Transverse colon (tissue), 4 donors: ENCODE measurements at places on chromosomes 16 and 17. TPM values are rescaled to one million over a fixed set of nuclear protein-coding genes. Genes with fewer than 3 reads are reported as not detected.
A peak's percentile ranks its signal among the peaks of the same experiment; 100 is the strongest.

DNA sequence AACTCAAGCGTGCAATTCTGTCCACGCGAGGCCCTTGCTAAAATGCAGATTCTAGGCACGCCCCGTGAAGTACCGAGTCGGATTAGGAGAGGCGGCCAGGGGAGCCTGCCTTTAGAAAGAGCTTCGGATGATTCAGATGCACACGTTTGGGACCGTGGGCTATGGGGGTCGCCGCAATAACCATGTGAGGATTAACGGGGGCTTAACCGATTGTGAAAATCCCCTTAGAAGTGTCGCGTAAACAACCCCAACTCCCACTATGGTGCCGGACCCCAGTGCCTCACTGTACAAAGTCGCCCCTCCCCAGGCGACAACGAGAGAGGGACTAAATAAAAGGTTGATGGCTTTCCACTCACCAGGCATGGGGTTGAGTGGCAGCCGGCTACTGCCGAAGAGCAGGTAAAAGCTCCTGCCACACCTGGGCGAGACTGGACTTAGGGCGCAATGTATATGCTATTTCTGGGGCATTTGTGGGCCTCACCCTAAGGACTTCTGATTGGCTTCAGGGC lies 635 bp upstream of the SP2 start:
- DNase-seq: peak; percentile 60
- peak overlapping the region; percentile 98 for H3K27ac ChIP-seq
- peak overlapping the region; percentile 65 for H3K4me3 ChIP-seq
- no peaks in the 10 kb centered on the region for H3K36me3 ChIP-seq

DNA sequence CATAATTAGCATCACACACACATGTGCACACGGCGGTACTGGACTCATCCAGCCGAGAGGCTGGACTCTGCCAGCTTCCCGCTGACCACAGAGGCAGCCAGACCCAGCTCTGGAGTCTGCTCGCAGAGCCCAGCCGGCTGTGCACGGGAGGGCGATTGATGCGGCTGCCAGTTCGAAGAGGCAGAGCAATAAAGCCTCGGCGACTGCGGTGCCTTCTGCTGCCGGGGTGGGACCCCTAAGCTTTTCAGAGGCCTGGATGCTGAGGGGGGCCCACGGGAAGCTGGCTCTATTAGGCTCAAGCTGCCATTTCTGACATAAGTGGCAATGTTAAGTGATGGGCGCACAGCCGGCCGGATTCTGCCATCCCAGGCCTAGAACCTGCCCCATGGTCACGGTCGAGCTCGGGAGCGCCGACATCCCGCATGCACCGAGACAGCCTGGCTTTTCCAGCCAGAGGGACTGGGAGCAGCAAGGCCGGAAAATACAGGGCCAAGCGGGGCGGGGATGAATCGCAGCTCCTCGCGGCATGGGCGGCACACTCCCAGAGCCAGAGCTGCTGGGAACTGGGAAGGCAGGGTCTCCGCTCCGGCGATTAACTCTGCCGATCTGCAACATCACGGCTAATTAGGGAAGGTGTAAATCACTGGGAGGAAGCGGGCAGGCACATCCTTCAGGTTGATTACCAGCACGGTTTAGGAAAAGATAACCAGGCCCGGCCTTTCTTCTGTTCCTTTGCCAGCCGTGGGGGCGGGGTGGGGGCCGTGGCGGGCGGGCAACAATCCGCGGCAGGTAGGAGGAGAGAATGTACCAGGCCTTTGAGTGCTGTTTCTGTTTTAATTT lies 57.7 kb downstream of the TBC1D16 start:
- no peaks in the 10 kb centered on the region for H3K4me1 ChIP-seq
- H3K4me3 ChIP-seq: no peak overlapping the region
- H3K36me3 ChIP-seq: no peaks in the 10 kb centered on the region
- DNase-seq: no peak
- no peaks in the 10 kb centered on the region for H3K27me3 ChIP-seq

DNA sequence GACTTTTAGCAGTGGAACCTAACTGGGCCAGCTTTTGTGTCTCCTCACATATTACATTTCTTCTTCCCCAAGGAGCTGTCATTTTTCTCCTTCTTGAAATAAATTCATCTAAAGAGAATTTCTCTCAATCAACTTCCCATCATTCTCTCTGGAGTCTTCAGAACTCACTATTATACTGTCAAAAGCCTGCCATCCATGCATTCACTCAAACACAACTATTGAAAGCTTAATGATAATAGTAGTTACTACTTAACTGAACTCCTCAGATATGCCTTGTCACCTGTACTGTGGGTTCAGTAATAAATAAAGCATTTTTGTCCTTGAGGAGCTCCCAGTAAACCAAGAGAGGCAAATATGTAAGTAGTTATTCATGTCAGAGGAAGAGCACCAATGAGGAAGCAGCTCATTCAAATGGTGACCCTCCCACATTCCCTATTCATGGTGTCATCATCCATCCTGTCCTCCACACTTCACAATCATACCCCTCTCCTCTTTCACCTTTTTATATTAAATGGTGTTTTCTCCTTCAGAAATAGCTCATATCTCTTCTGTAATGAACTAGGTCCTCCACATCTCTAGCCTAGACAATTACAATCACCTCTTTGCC lies 162.6 kb downstream of the CA10 start:
- H3K4me1 ChIP-seq: no peaks in the 10 kb centered on the region
- no peak overlapping the region for H3K4me3 ChIP-seq
- DNase-seq: no peak
- no peak overlapping the region for H3K27ac ChIP-seq
- no peaks in the 10 kb centered on the region for H3K36me3 ChIP-seq

DNA sequence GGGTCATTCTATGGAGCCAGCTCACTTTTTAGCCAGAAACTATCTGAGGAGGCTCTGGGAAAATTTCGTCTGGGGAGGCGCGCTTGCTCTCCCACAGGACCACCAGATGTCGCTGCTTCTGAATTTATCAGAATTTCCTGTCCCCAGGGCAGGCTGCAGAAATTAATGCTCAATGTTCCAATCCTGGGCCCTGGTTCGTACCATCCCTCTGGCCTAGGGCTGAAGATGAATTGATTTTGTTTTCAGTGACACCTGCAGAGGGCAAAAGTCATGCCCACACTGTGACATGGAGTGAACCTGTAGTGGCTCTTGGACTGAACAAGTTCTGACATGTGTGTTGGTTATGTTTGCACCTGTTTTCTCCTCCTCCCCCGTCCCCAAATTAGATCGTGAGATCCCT lies 482.6 kb downstream of the NPIPA7 start:
- H3K36me3 ChIP-seq: no peaks in the 10 kb centered on the region
- H3K27ac ChIP-seq: no peak overlapping the region
- H3K4me1 ChIP-seq: no peaks in the 10 kb centered on the region
- DNase-seq: peak; percentile 49
- no peak overlapping the region for H3K4me3 ChIP-seq

DNA sequence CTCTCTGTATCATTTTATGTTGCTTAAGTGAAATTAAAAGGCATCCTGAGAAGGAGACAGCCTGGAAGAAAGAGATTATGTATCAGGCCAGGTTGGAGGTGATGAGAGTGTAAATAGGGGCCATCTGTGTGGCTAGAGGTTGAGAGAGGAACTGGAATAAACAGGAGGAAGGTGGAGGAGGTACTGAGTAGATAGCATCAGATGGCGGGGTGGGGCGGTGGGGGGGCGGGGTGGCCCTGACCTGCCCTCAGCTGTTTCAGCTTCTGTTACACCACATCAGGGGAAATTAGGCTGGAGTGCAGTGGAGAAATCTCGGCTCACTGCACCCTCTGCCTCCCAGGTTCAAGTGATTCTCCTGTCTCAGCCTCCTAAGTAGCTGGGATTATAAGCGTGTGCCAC lies 6.9 kb upstream of the KCNG4 start:
- no peak overlapping the region for H3K4me3 ChIP-seq
- H3K4me1 ChIP-seq: no peaks in the 10 kb centered on the region
- peaks cover 6% of the 10 kb centered on the region for H3K27me3 ChIP-seq
- H3K36me3 ChIP-seq: no peaks in the 10 kb centered on the region
- no peak overlapping the region for H3K27ac ChIP-seq

- H3K4me1 ChIP-seq: no peaks in the 10 kb centered on the region
- H3K27ac ChIP-seq: no peak overlapping the region
Observed at GRCh38 chr16:67605641-67606040, 39.3 kb upstream of the CARMIL2 start.

ZNRF1 gene
- 35.2 TPM for total RNA-seq

MT4 gene
- not detected for total RNA-seq
